ENCODE measurements at places on chromosomes 5 and 9.
A peak's percentile ranks its signal among the peaks of the same experiment; 100 is the strongest.

DNA sequence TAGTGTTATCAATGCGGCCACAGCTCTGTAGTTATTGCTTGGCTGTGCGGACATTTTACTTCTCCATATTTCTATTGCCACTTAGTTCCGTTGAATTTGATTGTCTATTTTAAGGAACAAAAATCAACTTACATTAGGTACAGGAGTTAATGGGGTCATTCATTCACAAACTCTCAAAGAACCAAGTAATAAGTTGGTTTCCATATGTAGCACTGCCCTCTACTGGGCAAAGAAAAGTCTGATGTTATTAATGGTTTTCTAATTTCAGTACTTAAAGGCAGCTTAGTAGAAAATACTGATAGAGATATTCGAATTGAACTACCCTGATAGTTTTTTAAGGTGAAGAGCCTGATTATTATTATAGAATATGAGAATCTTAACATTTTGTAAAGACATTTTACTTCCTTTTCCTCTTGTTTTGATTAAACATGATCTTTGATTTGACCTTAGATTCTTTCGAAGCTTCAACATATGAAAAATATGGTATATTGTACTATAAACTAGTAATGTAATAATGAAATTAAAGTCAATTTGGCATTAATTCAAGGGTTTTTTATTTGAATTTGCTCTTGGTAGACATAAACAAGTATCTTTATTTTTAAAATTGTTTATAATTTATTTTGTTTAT lies 119.5 kb upstream of the CTNND2 start:
- DNase-seq: no peak

DNA sequence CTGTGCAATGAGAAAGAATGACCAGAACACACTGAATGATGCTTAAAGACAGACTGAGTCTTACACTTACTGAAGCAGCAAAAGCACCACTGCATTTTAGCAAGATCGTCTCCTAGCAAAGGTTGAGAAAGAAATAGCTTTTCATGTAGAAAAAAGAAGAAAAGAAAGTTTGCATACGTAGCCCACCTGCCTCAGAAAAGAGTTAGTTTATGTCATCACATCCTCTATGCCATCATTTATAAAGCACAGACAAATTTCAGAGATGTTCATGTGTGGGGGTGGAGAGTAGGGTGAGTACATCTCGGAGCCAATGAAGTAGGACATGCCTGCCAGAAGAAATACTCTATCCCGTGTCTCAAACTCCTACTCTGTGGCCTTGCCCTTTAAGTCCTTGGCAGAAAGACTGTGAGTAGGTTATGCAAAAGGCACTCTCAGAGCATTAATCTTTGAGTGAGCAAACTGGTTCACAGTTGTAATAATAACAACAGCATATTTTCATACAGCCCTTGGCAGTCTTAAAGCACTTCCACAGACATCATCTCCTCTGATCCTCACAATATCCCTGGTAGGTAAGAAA lies 22.4 kb downstream of the NRG2 start:
- DNase-seq: no peak

- DNase-seq: no peak
These were observed 1242.3 kb upstream of the WWC1 start for GRCh38 chr5:167049043-167049663.

DNA sequence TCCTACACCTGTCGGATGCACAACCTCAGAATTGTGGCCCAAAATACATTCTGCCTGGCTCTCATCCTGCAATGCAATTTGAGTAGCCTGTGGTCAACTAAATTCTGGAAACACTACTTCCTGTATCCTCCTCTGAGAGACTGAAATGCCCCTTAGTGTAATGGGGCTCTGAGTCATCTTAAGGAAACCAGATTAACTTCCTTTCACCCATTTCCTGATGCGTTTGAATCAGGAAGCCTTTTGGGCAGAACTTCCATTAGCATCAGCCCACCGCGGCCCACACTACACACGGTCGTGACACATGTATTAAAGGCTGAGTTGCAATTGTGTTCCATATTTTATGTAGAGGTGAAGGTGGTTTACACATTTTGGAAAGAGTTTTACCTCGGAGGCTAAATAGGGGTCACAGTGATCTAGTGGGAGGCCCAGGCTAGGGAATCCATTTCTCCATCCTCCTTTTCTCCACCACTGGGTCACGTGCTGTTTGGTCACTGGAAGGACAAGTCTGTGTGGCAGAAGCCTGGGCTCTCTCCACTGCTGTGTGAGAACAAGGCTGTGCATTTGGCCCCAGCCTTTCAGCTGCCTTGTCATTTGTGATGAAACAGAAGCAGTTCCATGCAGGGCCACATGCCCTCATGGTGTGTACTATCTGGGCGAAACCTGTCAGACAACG lies 55.9 kb downstream of the DAP start:
- no peak for DNase-seq

- no peak for DNase-seq
These were observed 58.4 kb downstream of the APC start for GRCh38 chr5:112795944-112796678.

DNA sequence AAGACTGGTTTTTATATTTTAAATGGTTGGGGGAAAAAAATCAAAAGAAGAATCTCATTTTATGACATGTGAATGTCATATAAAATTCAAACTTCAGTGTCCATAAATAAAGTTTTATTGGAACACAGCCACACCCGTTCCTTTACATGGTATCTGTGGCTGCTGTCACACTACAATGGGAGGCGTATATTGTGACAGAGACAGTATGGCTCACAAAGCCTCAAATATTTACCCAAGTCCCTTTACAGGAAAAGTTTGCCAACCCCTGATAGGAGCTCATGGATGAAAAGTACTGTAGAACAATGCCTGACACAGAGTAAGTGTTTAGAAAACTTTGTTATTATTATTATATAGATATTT lies 5.2 kb upstream of the DUSP1 start:
- DNase-seq: no peak

DNA sequence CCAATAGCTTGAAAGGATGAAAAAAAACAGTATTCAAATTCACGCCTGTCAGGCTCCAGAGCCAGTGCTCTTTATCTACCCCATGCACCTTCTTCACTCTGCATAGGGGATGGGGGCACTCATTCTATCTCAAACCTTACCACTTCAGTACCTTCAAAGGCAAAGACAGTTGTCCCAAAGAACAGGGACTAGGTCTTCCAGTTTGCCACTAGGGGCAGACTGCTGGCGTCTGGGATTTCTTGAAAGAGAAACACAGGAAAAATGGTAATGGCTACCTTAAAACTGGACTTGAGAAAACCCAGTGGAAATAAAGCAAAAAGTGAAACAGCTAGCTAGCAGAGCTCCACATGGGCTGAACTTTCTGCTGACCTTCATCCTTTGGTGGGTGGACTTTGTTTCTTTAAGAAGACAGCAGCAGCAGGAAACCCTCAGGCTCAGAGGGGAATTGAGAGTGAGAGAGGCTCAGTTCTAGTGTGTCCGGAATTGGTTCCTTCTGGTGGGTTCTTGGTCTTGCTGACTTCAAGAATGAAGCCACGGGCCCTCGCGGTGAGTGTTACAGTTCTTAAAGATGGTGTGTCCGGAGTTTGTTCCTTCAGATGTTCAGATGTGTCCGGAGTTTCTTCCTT lies 41.0 kb upstream of the SLC36A1 start:
- DNase-seq: no peak

GRCh38 chr5:133390416-133391353 lies 221.7 kb downstream of the FSTL4 start:
- peak; percentile 64 for DNase-seq

DNA sequence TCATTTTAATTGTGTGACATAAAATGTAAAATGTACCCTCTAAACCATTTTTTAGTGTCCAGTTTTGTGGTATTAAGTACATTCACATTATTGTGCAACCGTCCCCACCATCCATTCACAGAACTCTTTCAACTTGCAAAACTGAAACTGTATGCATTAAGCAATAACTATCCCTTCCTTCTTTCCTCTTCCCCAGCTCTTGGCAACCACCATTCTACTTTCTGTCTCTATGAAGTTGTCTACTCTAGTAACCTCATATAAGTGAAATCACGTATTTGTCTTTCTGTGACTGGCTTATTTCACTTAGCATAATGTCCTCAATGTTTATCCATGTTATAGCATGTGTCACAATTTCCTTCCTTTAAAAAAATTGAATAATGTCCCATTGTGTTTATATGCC lies 142.4 kb downstream of the C9orf152 start:
- no peak for DNase-seq

DNA sequence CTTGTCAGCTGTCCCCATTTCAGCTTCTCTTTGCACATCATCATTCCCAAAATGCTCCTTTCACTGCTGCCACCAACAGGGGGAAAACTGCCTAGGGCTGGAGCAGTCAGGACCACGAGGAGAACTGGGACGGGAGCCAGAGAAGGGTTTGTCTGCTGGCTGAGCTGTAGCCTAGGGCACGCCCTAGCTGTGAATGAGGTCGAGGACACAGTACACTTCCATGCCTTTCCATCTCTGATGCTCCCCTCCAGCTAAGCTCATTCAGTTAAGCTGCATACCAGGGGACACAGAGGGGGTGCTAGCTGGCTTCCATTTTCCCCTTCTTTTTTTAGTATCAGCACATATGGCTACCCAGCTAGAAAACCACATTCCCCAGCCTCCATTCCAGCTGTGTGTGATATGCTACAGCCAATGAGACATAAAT lies 64.7 kb downstream of the STK10 start:
- DNase-seq: peak; percentile 93

GRCh38 chr5:135628771-135629563 lies 50.2 kb upstream of the CXCL14 start:
- no peak for DNase-seq

DNA sequence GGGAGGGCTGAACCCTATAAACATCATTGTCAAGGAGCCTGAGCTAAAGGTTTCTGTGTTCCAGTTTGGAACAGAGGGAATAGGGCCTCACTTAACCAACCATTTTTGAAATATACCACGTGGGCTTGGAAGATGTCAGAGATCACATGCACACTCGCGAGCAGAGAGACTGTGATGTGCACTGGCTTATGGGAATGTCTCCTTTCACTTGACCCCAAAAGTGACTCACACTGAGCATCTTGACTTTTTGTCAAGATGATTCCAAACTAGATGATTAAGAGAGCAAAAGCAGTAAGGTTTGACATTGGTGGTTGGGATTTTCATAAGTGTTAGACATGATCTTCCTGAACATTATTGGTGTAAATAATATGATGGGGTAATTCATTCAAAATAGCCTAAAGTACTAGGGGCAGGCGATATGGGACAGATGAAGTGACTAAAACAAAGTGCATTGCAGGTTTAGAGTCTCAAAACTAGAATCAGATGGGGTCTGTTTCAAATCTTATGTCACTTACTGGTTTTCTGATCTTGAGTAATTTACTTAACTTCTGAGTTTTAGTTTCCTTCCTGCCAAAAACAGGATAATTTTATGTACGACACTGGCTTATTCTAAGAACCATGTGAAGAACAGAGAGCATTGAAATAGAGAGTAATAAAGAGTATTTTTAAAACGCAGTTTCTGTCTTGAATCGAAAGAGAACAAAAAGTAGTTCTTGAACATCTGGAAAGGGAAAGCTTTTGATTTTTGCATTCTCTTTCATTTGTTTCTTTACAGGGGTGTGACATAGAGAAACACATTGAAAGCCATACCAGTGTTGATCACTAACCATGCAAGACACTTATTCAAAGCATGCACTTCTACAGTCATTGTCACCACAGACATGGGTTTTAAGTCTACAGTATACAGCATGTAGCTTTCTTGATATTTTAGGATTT lies 383.0 kb downstream of the DIRAS2 start:
- DNase-seq: no peak

- DNase-seq: no peak
These were observed 297.8 kb downstream of the CWC27 start for GRCh38 chr5:65066387-65067146.

DNA sequence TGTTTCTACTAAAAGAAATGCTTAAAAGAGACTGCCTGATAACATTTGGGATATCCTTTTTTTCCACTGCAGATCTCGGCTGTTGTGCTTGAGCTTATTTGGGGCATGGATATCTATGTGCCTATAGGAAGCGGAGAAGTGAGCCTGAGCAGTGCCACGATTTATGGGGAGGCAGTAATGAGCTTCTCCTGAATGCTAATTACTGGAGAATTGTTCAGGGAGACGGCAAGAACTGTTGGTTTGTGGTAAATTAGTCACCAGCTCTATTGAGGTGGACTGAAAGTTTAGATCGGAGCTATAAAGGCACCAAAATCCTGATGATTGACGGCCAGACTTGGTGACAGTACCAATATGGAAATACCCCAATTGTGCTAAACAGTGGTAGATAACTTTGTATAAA lies 186.5 kb downstream of the ARHGEF28 start:
- no peak for DNase-seq

Data from osteocyte (in vitro differentiated cells).